Activated naive CD8-positive, alpha-beta T cell treated with anti-CD3 and anti-CD28 coated beads, Interleukin-2, amount 10 ng/mL, durations not matched to agents 7 days and 5 days (primary cell): ENCODE measurements at places on chromosomes 12 and 14. TPM values are rescaled to one million over a fixed set of nuclear protein-coding genes. Genes with fewer than 3 reads are reported as not detected.
A peak's percentile ranks its signal among the peaks of the same experiment; 100 is the strongest.

The EIF2S3B gene
- total RNA-seq = 0.79 TPM

The KRT71 gene
- total RNA-seq = not detected

GRCh38 chr12:98513379-98514322 lies 1.7 kb upstream of the TMPO start:
- peak overlapping the region; percentile 99 for H3K27ac ChIP-seq
- peaks cover 16% of the 10 kb centered on the region for H3K4me1 ChIP-seq
- H3K4me3 ChIP-seq = peak overlapping the region; percentile 99
- no peak for DNase-seq
- H3K27me3 ChIP-seq = no peaks in the 10 kb centered on the region
- H3K36me3 ChIP-seq = peaks cover 30% of the 10 kb centered on the region

- H3K27ac ChIP-seq = peak overlapping the region; percentile 93
- H3K4me1 ChIP-seq = peaks cover 27% of the 10 kb centered on the region
- H3K36me3 ChIP-seq = no peaks in the 10 kb centered on the region
- H3K27me3 ChIP-seq = no peaks in the 10 kb centered on the region
Observed at GRCh38 chr12:116060764-116061163, 216.7 kb downstream of the MED13L start.

DNA sequence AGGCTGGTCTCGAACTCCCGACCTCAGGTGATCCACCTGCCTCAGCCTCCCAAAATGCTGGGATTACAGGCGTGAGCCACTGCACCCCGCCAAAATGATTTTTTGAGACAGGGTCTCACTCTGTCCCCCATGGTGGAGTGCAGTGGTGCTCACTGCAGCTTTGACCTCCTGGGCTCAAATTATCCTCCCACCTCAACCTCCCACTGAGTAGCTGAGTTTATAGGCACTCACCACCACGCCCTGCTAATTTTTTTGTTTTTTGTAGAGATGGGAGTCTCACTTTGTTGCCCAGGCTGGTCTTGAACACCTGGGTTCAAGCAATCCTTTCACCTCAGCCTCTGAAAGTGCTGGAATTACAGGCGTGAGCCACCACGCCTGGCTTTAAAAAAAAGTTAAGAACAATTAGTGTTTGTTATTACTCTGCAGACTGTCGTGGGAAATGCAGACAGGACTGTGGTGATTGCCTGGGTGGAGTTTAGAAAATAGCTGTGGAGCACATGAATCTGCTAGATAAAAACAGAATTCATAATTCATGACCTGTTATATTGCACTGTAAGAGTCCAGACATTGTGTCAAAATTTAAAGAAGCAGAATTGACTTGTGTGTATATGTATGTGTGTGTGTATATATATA lies 9.2 kb upstream of the COX6A1 start:
- no peak overlapping the region for H3K4me3 ChIP-seq
- H3K27ac ChIP-seq = no peak overlapping the region
- no peaks in the 10 kb centered on the region for H3K36me3 ChIP-seq
- H3K27me3 ChIP-seq = peaks cover 2% of the 10 kb centered on the region
- H3K4me1 ChIP-seq = peaks cover 10% of the 10 kb centered on the region
- DNase-seq = no peak

DNA sequence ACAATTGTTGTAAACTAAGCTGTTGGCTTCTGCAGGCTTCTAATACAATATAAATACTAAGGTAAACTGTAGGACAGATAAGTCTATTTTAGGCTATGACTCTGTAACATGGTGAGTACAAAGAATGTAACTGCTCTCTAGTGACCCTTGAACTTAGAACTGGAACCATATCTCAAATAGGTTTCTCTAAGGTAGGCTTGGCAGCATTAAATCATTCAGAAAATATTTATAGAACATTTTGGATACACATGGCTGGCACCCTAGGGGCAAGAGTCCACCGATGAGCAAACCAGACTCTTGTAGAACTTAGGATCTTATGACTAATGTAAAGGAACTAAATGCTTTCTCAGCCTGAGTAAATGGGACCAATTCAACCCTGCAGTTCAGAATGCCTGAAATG lies 19.4 kb upstream of the SLC25A3 start:
- no peak for DNase-seq
- no peak overlapping the region for H3K27ac ChIP-seq
- H3K4me1 ChIP-seq = no peaks in the 10 kb centered on the region
- no peak overlapping the region for H3K4me3 ChIP-seq
- no peaks in the 10 kb centered on the region for H3K36me3 ChIP-seq
- H3K27me3 ChIP-seq = peaks cover 2% of the 10 kb centered on the region

DNA sequence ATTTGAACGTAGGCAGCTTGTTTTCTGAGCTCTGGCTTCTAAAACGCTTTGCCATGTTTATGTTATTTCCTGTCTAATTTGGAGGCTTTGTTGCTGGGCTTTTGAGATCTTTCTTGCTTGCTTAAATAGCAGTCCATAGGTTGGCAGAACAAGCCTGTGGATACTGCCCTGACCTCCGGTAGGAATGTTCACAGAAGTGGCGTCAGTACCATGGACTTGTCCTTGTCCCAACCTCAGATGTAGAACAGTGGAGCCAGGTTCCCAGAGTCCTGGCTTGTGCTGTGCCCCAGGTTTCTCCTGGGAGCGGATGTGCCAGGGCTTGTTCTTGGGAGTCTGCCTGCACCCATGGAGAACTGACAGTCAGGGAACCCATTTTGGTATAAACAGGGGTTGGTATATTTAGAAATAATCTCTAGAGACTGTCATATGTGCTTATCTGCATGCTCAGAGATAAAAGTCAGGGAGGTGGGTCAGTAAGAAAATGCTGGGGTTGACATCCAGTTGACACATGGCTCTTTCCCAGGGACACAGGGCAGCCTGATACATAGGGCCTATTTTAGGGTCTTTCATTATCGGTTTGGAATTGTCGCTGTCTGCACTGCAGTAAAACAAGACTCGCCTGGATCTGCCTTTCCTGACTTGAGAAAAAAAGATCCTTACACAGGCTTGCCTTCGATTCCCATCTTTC lies 22.9 kb downstream of the CACNA1C start:
- H3K4me3 ChIP-seq = no peak overlapping the region
- peaks cover 6% of the 10 kb centered on the region for H3K27me3 ChIP-seq
- DNase-seq = no peak
- H3K36me3 ChIP-seq = peaks cover 2% of the 10 kb centered on the region

- no peak overlapping the region for H3K4me3 ChIP-seq
- DNase-seq = no peak
- H3K36me3 ChIP-seq = no peaks in the 10 kb centered on the region
- peaks cover 1% of the 10 kb centered on the region for H3K4me1 ChIP-seq
- H3K27me3 ChIP-seq = no peaks in the 10 kb centered on the region
Observed at GRCh38 chr12:91618281-91618680, 435.7 kb upstream of the DCN start.

- H3K4me3 ChIP-seq = no peak overlapping the region
- DNase-seq = no peak
- H3K27ac ChIP-seq = no peak overlapping the region
- H3K27me3 ChIP-seq = peaks cover 2% of the 10 kb centered on the region
- no peaks in the 10 kb centered on the region for H3K36me3 ChIP-seq
- H3K4me1 ChIP-seq = no peaks in the 10 kb centered on the region
Observed at GRCh38 chr14:33040372-33041140, 101.9 kb downstream of the NPAS3 start.

- no peaks in the 10 kb centered on the region for H3K27me3 ChIP-seq
- no peak for DNase-seq
- H3K27ac ChIP-seq = no peak overlapping the region
- H3K4me3 ChIP-seq = no peak overlapping the region
- peaks cover 36% of the 10 kb centered on the region for H3K4me1 ChIP-seq
- H3K36me3 ChIP-seq = peaks cover 14% of the 10 kb centered on the region
Observed at GRCh38 chr12:1695886-1696670, 5.2 kb downstream of the ADIPOR2 start.

DNA sequence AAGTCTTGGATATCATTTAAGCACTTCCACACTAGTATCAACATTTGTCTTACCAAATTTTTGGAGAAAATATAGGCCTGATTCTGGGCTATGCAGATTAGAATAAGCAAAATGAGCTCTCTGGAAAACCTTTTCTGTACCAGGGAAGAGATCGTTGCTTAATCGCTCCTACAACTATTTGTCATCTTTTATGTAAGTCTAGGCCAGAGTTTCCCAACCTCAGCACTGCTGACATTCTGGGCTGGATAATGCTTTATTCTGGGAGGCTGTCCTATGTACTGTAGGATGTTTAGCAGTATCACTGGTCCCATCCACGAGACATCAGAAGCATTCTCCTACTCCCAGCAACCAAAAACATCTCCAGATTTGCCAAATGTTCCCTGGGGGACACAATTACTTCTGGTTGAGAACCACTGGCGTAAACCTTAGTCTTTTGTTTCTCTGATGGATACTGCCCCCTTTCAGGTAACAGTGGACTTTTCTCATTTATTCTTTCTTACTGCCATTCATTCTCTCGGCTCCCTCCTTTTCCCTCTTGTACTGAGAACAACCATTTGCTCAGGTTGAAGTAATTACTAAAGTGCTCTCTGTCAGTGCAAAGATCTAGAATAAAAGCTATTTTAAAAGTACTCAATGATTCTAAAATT lies 316.9 kb upstream of the E2F7 start:
- no peaks in the 10 kb centered on the region for H3K4me1 ChIP-seq
